ENCODE measurements at places on chromosomes 6 and 20. TPM values are rescaled to one million over a fixed set of nuclear protein-coding genes. Genes with fewer than 3 reads are reported as not detected.
A peak's percentile ranks its signal among the peaks of the same experiment; 100 is the strongest.

DNA sequence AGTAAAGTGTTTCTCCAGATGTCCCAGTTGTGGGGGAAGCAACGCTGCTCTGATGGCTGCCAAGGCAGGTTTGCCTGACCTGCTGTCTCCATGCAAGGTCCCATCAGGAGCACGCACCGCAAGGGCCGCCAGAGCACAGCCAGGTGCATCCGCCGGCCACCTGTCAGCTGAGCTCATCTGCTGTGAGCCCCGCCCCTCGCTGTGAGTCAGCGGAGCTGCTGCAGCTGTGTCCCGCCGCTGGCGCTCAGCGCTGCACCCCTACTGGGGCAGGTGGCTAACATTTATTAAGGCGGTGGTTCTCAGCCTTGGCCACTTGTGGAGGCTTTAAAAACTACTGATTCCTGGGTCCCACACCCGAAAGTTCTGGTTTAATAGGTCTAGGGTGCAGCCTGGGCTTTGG, 225.7 kb downstream of the UST start:
- peak; percentile 92 for DNase-seq

- DNase-seq = peak; percentile 43
Observed at GRCh38 chr20:4046311-4046924, 31.1 kb upstream of the RNF24 start.

DNA sequence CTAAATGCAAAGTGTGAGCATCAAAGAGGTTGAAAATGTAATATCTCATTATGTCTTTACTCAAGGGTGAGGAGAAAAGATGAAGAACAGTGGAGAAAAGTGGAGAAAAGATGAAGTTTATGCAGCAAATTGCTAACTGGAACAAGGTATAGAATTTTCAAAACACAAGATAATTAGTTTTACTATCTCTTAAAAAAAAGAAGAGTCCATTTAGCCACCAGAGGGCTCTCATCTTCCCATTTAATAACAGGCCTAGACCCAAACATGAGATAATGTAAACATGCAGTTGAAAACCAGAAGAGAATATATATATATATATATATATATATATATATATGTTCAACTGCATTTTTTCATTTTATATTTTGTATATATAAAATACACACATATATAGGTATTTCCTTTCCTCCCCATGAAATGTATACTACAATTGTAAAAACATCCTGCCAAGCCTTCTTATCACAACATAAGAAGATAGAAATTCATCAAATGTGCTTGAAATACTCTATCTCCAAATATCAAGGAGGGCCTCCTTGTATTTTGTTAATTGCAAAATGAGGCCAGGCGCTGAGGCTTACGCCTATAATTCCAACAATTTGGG, 78.4 kb downstream of the ADTRP start:
- DNase-seq = peak; percentile 84

DNA sequence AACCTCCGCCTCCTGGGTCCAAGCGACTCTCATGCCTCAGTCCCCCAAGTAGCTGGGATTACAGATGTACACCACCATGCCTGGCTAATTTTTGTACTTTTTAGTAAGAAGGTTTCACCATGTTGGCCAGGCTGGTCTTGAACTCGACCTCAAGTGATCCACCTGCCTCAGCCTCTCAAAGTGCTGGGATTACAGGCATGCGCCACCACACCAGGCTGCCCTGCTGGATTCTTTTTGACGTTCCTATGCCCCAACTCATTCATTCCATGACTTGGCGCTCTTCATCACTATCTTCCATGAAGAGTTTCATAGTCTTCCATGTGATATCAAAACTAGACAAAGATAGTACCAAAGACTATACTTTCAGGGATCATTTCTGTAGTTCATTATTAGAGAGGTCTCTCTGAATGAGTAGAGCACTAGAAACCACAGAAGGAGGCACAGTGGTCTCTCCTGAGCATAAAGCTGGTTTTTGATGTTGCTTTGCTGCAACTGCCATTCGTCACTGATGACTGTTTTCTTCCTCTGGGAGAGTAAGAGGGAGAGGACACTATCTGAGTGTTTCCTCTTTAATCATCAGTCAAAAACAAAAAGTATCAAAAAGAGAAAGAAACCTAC, 23.5 kb downstream of the DNAAF9 start:
- no peak for DNase-seq

DNA sequence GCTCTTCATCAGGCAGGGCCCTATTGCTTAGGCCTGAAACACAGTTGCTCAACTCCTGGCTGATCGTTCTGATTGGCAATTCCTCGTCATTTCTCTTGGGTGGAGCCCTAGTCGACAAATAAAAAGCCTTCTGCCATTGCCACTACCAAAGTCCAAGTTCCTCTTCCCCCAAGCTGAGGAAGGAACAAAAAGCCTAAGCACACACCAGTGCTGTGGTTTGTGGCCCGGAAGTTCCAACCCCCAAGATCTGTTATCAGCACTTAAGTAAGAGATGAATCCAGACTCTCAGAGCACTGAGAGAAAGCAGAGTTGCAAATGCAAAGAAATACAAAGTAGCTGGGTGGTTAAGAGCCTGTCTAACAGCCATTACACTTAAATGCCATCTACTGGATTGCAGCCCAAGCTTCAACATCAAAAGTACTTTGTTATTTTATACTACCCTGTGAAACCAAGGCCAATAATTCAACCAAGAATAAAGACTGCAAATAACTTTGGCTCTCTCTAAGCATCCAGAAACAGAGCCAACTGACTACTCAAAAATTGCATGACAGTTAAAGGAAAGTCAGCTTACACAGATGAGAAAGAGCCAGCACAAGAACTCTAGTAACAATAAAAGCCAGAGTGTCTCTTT, 1024.0 kb downstream of the GRIK2 start:
- no peak for DNase-seq

DNA sequence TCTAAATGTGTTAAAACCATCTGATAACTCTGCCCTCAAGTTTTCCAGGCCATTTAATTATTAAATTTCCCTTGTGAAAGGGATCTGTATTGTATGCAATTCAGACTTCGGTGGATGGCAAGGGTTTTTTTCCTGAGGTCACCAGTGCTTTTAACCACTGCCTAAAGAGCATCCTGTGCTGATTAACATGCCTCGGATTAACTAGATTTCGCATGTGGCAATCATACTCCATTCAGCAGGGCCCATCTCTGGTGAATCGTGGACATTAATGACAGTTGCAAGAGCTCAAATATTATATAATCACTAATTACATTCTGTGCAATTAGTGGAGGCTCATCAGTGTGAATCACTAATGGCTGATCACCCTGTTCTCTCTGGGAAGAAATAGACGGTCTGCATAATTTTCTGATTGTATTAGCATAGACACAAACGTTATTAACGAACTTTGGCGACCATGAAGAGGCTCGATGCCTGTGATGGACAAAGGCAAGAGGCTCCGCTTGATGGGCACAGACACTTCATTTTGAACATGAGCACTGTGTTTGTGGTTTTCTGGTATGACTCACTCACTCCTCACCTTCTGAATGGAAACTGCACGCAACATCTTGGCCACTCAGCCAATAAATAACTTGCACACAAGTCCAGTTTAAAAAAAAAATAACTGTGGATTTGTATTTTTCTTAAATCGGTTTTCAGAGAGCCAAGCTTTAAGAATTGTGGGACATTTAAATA, 31.4 kb downstream of the LINC00237 start:
- no peak for DNase-seq

DNA sequence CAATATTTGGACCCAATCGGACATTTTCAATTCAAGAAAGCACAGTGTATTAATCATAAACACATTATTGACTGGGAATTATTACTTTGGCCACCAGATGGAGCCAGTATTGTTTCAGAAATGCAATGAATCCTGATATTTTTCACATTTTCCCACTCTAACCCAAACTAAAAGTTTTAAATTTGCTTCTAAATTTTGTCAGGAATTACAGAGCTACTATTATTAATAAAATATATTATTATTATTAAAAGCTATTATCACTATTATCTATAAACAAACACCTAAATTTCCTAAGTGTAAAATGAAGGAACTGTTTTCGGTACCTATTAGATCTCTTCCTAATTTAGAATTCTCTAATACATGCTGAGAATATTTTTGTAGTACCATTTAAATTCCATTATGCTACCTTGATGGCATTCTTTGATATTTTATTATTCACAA, 245.3 kb downstream of the OGFRL1 start:
- peak; percentile 56 for DNase-seq

DNA sequence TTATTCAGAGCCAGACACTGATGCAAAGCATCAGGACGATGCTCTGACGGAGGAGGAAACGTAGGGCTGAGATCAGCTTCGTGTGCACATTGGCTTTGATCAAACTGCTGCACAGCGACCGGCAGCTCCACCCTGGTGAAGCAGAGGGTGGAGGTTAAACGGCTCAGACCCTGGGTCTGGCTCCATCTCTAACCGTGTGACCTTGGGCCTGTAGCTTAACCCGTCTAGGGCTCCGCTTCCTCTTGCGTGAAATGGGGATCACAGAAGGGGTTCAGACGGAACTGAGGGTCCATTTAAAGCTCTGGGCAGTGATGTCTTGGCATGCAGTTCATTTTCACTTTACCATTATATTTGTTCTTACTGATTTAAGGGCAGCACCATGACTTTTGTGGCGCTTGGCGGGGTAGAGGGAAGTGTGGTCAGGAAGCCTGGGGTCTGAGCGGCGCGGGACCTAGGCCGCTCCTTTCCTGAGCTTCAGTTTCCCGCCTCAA, 644 bp downstream of the RBL1 start:
- no peak for DNase-seq

GRCh38 chr6:113560376-113560775, 296.8 kb upstream of the MARCKS start:
- DNase-seq = no peak

- DNase-seq = peak; percentile 66
Observed at GRCh38 chr6:36679043-36679833, 724 bp downstream of the CDKN1A start.

- DNase-seq = peak; percentile 74
Observed at GRCh38 chr6:116969211-116969863, 92.3 kb downstream of the RFX6 start.

- no peak for DNase-seq
Observed at GRCh38 chr6:73656531-73657145, 2.8 kb upstream of the SLC17A5 start.

GRCh38 chr20:22800129-22800528, 215.8 kb upstream of the FOXA2 start:
- no peak for DNase-seq

DNA sequence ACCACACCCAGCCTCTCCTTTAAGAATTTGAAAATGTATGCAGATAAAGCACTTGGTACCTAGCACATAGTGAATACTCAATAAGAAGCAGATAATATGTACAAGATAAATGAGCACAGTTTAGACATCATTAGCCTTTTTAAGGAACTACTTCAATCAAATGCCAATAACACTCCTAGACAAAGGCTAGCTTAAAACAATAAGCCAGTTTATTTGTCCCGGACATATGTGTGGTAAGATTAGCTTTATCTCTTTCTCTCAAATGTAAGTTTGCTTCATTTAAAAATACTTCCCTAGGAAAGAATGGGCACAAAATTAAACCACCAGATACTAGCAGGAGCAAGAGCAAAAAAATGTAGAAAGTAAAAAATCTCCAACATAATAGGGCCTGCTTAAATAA, 73.8 kb downstream of the MAP3K5 start:
- no peak for DNase-seq

DNA sequence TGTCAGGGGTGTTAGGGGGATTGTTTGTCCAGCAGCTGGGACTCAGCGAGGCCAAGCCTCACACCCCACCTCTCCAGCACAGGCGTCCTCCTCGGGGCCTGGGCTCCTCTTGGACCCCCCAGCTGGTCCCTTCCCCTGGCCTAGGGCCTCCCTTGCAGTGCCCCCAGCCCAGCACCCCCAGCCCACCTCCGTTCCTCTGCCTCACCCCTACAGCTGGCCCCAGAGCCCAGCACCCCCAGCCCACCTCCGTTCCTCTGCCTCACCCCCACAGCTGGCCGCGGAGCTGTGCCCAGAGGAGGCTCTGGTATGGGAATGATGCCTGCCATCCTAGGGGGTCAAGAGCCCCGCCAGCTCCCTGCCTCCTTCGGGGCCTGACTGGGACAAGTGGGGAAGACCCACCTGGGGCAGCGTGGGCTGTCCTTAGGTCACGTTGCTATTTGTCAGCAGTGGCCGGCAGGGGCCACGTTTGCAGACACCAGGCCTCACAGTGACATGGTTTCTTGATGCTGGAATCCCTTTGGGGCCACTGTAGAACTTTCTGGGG, 7.9 kb upstream of the COL20A1 start:
- no peak for DNase-seq

DNA sequence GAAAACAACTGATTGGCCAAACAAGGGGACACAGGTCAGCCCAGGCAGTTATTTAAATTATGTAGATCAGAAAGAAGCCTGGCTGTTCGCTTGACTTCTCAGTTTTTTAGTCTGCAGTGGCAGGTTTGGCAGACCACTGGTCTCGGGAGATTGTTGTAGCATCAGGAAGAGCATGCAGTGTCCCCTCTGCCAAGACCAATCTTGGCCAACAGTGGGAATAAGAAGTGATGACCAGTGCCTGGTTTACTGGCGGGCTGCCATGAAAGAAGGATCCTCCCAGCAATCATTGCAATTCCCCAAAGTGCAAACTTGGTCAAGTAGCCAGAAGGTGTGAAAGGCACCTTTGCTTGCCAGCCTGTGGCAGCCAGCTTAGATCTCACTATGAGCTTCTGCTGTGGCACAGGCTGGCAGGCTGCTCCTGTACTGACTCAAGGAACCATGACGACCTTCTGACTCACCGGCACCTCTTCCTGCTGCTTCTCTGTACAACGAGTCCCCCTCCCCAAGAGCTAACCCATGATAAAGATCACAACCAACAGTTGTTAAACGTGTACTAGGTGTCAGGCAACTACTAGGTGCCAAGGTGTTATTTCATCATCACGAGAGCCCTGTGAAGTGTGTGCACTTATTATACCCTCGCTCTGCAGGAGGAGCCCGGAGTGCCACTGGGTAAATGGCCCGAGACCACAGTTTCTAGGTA, 76.8 kb upstream of the DUSP22 start:
- DNase-seq = no peak

- DNase-seq = no peak
Observed at GRCh38 chr6:40077315-40077714, 143.1 kb upstream of the MOCS1 start.

DNA sequence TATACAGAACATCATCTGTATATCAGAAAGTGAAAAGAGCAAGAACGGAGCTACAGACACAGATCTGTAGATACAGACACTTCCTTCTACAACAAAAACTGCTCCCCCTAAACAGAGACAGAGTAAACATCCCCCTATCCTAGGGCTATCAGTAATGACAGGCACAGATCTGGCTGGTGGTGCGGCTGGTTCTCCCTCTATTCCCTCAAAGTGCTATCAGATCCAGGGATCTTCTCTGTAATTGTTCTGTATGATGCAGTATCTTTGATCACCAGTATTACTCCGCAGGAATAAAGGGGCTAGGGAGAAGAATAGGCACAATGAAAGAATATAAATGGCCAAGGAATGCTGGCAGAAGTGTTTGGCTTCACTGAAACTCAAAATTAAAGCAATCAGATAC, 80.7 kb downstream of the SLC23A2 start:
- no peak for DNase-seq

GRCh38 chr6:14440940-14441781, 323.6 kb downstream of the CD83 start:
- DNase-seq = peak; percentile 79

- no peak for DNase-seq
Observed at GRCh38 chr6:122740936-122741335, 38.6 kb upstream of the FABP7 start.

Gene KIFC1
- 12.2 TPM for total RNA-seq

Gene FAM83C
- total RNA-seq = 2.2 TPM

Gene PAX1
- 4.1 TPM for total RNA-seq

Gene HLA-DOA
- 1.6 TPM for total RNA-seq

Gene SEL1L2
- total RNA-seq = not detected

Gene KIF25
- 0.82 TPM for total RNA-seq

Gene FAM162B
- total RNA-seq = 7.9 TPM

Gene CDSN
- total RNA-seq = not detected

Gene HFE
- 4.9 TPM for total RNA-seq
